ENCODE measurements at places on chromosomes 6 and 20.

DNA sequence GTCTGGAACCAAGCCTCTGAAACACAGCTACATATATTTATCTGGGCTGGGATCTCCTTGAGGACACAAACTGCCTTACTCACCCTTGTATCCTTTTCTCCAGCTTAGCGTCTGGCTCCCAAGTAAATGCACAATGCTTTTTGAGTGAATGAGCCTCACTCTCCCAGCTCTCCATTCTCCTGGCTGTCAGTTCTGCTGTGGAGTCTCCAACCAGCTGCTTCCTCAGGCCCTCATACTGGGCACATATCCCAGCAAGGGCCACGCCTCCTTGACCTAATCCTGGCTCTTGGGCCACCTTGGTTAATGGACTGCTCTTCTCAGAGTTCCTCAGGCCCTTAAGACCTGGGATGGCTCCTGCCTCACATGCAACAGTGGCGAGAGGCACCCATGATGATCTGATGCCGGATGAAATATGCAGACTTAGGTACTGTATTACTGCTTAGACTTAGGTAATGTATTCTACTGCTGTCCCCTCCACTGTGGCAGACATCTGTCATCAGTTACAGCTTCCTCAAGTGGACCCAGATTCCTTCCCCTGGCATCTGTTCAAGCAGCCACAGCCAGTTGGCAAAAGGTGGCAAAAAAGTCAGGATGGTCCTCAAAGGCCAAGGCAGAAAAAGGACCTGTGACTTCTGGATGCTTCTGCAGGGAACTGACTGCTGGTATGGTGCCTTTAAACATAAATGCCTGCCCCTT, 16.5 kb downstream of the SNHG17 start:
- peak; percentile 22 for DNase-seq

DNA sequence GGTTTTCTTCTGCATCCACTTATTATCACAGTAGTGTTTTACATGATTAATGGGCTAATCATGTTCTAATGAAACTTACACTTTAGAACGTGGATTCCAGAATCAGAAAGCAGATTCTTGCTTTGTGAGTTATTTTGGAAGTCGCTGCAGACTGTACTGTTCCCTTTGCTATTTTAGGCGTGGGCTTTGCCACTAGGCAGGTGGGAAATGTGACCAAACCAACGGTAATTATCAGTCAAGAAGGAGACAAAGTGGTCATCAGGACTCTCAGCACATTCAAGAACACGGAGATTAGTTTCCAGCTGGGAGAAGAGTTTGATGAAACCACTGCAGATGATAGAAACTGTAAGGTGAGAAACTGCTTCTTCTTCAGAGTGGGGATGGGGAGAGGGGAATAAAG, 598 bp downstream of the FABP7 start:
- DNase-seq: no peak

DNA sequence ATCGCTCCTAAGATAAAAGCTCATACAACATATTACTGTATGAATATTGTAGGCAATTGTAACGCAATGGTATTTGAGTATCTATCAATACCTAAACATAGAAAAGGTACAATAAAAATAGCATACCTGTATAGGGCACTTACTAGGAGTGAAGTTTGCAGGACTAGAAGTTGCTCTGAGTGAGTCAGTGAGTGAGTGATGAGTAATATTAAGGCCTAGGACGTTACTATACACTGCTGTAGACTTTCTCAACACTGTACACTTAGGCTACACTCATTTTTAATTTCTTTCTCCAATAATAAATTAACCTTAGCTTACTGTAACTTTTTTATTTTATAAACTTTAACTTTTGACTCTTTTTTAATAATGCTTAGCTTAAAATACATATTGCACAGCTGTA, 546.9 kb downstream of the HACE1 start:
- no peak for DNase-seq

GRCh38 chr6:65229825-65230224, 477.2 kb downstream of the EYS start:
- peak; percentile 16 for DNase-seq

- no peak for DNase-seq
Measured at GRCh38 chr20:23144856-23145255, 58.7 kb upstream of the CD93 start.

DNA sequence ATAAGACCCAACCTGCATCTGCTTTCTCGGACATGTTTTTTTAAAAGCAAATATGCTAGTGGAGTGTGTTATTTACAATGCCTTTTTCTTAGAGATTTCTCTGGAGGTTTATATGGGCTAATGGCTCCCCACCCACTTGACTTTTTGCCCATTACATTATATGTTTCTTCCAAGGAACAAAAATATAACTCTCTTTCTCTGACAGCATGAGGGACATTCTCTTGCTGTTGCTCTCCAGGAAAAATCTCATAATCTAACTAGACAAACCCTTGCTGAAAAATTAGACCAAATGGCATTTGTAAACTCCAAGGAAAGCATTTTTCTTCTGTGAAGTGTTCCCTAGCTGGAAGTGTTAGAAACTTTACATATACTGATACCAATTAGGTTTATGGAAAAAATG, 213.7 kb downstream of the PRL start:
- DNase-seq: no peak

- no peak for DNase-seq
Measured at GRCh38 chr6:110800839-110801196, 14.5 kb downstream of the CDK19 start.

DNA sequence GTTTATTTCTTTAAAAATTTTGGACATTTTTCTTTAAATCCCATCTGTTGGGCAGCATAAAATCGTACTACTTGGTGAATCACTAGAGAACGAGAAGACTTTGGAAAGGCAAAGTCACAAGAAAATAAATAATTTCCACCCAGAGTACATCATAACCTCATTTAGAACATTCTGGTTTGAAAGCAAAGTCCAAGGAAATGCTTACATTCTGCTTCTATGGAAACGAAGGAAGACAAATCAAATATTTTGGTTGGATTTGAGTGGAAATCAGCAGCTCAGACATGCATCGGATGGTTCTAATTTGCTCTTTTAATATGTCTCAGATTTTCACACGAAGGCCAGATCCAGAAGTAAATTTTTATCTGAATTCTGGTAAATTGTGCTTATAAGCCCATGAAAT, 60.7 kb upstream of the LTV1 start:
- DNase-seq: no peak

GRCh38 chr6:111800259-111800765, 72.9 kb downstream of the FYN start:
- no peak for DNase-seq

DNA sequence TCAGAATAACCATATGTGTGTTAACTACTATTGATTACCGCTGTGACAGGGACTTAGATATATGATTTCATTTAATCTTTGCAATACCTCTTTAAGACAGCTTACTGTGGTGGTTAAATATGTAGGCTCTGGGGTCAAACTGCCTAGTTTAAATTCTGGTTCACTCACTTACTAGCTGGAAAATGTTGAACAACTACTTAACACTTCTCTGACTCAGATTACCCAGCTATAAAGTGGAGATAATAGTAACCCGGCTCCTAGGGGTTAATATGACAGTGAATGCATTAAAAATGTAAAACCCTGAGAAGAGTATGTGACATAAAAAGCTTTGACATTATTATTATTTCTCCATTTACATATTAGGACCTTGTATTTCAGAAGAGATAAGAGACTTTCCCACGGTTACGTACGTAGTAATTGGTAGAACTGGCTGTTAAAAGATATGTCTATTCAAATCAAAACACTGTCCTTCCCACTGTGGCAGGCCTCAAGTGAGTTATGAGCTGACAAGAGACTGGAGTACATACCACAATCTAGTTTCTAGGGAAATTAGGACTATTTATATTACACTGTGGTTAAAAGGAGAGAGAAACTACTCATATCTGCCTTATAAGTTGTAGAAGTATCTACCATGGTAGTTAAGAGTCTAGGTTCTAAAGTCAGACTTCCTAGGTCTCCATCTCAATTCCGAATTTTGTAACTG, 4.4 kb upstream of the PLCB1 start:
- peak; percentile 38 for DNase-seq

DNA sequence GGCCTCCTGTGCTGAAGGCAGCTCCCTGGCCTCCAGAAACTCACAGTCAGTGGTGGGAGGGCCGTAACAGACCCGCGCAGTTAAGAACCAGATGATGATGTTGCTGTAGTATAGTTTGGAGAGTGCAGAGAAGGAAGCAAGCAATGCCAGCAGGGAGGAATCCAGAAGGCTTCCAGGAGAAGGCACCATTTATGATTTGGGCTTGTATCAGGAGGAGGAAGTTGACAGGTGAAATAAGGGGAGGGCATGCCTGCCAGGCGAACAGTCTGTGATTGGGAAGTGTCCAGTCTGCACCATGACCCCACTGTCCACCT, 13.3 kb upstream of the BAK1 start:
- no peak for DNase-seq

- DNase-seq: no peak
Measured at GRCh38 chr6:55874316-55874715, 1.1 kb downstream of the BMP5 start.

DNA sequence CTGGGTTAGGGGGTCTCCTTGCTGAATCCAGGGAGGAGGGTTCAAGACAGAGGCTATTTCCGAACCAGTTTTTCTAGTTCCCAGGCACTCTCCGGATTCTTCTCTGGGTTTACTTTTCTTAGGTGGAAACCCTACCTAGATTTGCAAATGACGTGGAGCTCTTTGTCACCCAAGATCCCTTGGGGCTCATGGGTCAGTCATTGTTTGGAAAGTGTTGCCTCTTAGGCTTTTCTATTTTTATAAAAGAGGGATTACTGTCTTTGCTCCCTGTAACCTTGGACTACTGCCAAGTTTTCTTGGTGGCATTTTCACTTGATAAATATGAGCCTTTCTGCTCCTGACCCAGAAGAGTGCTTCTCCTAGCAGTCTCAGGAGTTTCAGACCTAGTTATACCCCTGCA, 33.6 kb downstream of the FAM209B start:
- no peak for DNase-seq

DNA sequence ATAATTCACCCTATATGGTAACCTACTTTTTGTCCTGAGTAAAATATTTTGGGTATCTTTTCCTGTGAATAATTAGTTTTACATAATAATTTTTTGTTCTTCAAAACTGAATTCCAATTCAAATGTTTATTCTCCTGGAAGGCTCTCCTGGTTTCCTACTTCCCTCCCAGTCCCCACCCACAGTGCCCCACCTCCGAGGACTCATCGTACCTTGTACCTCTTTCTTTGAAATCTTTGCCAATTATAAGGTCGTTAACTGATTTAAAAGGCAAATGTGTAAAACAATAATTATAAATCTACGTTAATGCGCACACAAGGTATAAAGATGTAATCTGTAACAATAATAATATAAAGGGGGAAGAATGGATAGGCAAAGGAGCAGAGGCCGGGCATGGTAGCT, 40.5 kb upstream of the VEGFA start:
- no peak for DNase-seq

- DNase-seq: no peak
Measured at GRCh38 chr6:42808492-42809483, 26.9 kb downstream of the BICRAL start.

- no peak for DNase-seq
Measured at GRCh38 chr6:166415833-166416347, 33.1 kb upstream of the MPC1 start.

DNA sequence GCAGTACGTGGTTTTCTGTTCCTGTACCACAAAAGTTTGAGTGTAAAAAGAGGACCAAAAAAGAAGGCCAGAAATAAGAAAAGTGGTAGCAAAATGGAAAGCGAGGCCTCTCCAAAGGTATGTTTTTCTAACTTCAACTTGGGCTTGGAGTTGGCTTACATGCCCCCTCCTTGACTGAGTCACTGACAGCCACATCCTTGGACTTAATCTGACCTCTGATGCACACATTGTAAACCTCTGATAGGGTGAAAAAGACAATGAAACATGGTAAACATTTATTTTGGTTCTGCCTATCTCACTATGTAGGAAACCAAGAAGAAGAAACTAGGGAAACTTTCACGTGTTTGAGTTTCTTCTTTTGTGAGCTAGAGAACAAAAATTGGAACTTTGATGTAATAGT, 503.2 kb upstream of the ID4 start:
- DNase-seq: peak; percentile 71

DNA sequence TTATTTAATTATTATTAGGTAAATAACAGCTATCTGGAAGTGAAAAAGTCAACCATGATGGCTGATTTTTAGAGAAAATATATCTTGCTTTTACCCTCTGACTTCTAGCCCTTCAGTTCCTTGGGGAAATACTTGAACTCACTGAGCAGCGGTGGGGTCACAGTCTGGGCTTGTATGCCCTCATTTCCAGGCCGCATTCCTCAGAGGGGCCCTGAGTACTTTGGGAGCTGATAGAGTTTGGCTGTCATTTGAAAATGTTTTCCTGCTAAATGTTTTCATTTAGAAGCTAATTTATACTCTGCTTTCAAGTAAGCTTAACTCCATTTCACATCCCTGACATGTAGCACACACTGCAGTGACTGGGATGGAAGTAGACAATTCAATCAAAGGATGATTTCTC, 1028.5 kb downstream of the KIF16B start:
- no peak for DNase-seq

- DNase-seq: no peak
Measured at GRCh38 chr6:157264701-157265100, 58.6 kb downstream of the TMEM242 start.

- peak; percentile 12 for DNase-seq
Measured at GRCh38 chr6:169701311-169701953, 397 bp downstream of the WDR27 start.

DNA sequence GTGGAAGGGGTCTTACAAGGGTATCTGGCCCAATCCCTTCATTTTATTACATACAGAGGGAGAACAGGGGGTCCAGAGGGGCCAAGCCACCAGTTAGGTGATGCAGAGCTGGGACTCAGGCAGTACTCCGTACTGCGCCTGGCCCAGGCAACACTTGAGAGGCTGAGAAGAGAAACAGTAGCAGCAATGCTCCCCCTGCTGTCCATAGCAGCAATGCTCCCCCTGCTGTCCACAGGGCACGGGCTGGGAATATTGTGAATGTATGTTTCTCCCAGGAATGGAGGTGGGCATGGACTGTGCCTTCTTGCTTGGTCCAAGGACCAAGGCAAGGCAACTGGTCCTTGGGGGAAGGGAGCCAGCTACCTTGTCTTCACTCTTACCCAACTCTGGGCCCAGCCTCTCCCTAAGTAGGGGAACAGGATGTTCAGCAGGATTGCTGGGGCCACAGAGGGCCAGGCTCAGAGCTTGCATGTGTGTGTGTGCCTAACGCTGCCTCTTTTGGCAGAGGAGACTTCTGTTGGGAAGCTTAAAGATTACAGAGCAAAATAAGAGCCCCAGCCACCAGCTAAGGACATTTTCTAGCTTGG, 14.8 kb upstream of the FAM83C start:
- DNase-seq: peak; percentile 60

GRCh38 chr6:141326925-141327324, 805.8 kb upstream of the GJE1 start:
- DNase-seq: no peak

- no peak for DNase-seq
Measured at GRCh38 chr6:160028487-160029275, 59.8 kb downstream of the IGF2R start.

- no peak for DNase-seq
Measured at GRCh38 chr20:40427026-40427425, 262.0 kb downstream of the MAFB start.

- DNase-seq: peak; percentile 14
Measured at GRCh38 chr6:69584913-69585729, 211.7 kb downstream of the LMBRD1 start.

GRCh38 chr20:34979366-34980153, 23.9 kb downstream of the MYH7B start:
- DNase-seq: no peak
